Activated CD4-positive, alpha-beta T cell treated with anti-CD3 and anti-CD28 coated beads, Interleukin-2, amount 10 ng/mL, durations not matched to agents 24 days and 14 days (primary cell): ENCODE measurements at places on chromosomes 2 and 18.

DNA sequence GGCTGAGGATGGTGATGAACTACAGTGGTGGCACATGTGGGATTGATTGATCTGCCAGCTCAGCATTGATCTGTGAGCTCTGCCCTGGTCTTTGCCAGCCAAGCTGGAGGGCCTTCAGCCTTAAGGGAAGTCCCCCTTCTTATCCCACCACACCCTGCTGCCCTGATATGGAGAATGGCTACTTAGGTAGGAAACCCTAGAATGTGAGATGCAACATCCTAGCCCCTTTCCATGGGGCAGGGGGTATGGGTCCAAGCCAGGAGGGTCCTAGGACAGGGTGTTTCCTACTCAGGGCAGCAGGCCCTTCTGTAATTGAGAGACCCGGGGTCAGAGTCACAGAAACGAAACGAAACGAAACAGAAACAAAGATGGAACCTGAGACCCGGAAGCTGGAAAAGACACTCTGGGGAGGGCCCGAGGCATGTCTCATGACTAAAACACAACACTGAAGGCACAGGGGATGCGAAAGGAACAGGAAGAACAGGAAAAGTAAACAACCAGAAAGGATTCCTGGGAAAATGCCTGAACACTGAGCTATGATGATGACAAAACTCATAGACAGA lies 16.9 kb upstream of the SULT1C2 start:
- DNase-seq: peak; percentile 41

- no peak for DNase-seq
Measured at GRCh38 chr2:118772487-118773200, 74.8 kb downstream of the EN1 start.

DNA sequence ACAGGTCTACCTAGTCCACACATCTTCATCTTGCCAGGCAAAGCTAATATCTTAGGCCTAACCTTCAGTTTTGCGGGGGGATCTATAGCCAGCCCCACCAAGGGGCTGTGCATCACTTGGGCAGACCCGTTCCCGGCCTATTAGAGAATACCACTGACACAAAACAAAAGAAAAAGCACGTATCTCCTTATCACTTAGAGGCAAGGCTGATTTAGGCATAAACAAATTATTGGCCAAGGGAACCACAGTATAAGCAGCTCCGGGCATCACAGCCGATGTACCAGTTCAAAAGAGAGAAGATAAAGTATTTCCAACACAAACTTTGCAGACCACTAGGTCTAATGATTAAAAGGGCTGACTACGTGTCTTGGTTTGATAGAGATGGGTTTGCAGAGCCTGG lies 248.0 kb downstream of the TCF4 start:
- DNase-seq: no peak

DNA sequence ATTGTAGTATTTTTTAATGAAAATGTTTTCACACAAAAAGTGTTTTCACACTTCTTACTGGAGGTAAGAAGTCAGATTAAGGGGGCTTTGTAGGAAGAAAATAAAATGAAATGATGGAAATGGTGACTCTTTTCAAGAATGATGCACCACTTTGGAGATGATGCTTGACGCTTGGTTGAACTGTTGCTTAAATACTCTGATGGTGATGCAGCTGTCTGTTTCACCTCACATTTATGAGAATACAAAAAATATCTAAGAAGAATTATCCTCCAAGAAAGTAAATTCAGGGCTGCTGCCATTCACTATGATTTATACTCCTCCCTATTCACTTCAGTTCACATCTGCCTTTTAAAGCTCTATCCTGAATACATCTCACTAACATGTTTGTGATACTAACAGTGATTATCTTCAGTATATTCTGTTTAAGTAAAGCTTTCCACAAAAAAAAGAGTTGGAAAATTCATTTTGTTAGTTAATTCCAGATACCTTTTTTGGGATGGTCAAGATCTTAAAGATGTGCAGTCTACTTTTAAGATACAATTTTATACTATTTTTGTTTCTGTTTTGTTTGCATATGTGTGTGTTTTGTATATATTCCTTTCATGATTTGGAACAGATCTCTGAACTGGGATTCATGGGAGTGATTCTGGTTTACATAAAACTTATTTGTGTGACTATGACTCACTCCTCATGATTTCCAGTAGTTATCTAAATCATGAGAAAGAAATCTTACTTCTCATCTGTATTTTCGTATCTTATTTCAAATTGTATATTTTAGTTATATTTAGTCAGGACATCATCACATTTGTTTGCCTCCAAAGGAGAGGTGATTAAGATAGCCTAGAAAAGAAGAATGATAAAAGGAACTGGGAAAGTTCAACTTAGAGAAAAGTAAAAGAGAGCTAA lies 53.1 kb downstream of the SLC39A10 start:
- DNase-seq: no peak
